Stimulated activated CD4-positive, alpha-beta T cell treated with anti-CD3 and anti-CD28 coated beads, Interleukin-2, amount 100 ng/mL, for 24 hours (primary cell): ENCODE measurements at places on chromosomes 6 and 20.

GRCh38 chr6:160417146-160417545 is 69.0 kb downstream of the SLC22A3 start:
- no peak for DNase-seq

DNA sequence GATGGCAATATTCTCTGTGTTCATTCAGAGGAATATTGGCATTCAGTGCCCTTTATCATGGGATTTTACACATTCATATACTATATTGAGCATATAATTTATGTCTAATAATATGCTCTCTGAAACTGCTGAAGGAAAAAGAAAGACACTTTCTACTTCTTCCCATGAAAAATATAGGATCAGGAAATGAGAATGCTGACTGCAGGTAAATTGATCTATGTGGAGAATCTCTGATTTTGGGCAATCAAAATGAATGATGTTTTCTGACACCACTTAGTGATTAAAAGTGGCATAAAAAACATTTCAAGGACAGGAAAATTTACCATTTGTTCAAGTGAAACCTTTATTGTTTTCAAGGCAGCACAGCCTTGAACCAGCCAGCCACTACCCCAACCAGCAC is 260.1 kb upstream of the STXBP5 start:
- DNase-seq, result no peak

- DNase-seq, result no peak
These were observed 15.6 kb downstream of the ILRUN start for GRCh38 chr6:34680802-34681515.

DNA sequence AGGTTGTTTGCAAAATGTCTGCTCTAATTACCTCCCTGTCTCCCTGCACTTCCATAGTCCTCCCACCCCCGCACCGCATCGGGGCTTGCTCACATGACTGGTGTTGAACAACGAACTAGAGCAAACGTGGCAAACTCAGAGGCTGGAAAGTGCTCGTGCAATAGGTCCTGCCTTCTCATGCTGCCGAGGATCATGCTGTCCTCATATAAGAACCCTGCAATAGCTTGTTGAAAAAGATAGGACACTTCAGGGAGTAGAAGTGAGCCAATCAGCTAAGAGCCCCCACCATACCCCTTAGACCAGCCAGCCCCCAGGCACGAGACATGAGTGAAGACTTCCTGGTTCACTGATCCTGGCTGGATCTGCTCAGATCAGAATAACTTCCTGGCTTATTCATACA is 219.2 kb downstream of the C6orf118 start:
- DNase-seq, result no peak
